GM23338 (cell line): ENCODE measurements at places on chromosomes 16 and 17.
A peak's percentile ranks its signal among the peaks of the same experiment; 100 is the strongest.

- no peak for DNase-seq
Observed at GRCh38 chr17:57946798-57947358, 8.3 kb downstream of the CUEDC1 start.

- DNase-seq, result no peak
Observed at GRCh38 chr17:34663714-34664113, 84.3 kb downstream of the TMEM132E start.

DNA sequence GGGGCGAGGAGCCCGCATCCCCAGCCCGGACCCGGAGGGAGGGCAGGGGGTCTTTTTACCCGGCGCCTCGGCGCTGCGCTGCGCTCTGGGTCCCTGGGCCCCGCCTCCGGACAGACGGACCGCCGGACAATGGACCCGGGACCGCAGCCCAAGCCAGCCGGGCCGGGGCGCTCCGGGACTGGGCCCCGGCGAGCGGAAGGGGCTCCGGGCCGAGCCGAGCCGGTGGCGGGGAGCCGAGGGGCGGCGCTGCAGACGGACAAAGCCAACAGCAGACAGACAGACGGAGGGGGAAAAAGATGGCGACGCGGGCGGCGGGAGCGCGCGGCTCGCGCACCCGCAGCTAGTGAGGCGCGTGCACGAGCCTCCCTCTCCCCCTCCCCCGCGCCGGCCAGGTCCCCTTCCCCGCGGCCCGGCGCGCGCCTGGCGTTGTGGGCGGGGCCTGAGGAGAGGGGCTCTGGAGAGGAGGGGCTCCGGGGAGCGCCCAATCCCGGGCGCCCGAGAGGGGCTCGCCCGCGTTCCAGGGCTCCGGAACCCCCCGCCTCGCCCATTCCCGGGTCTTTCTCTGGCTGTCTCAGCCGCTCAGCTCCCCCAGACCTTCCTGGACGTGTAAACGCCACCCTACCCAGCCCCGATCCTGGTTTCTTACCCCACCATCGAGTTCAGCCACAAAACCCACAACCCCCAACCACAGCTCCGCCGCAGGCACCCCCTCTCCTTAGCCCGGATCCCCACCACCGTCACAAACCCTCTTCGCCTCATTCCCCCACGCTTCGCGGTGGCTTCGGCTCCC lies at the start of gene ZNF821:
Gene ZNF821 (minus strand): TSS at position 334 of the 790 bp plus-strand sequence. CDS start 4,236 bp downstream, outside the sequence.
- peak; percentile 97 for DNase-seq

DNA sequence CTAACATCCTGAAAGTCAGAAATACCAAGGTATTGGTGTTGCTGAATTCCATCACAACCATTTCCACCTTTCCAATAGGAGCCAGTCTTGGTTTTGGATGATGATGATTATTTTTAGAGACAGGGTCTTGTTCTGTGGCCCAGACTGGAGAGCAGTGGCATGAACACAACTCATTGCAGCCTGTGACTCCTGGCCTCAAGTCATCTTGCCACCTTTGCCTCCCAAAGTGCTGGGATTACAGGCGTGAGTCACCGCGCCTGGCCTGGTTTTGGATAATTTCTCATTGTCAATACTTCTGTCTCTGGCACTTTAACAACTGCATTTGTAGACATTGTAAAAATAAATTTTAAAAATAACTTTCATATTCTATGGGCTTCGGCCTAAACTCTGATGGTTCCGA lies 22.6 kb downstream of the STAT5B start:
- DNase-seq, result no peak

DNA sequence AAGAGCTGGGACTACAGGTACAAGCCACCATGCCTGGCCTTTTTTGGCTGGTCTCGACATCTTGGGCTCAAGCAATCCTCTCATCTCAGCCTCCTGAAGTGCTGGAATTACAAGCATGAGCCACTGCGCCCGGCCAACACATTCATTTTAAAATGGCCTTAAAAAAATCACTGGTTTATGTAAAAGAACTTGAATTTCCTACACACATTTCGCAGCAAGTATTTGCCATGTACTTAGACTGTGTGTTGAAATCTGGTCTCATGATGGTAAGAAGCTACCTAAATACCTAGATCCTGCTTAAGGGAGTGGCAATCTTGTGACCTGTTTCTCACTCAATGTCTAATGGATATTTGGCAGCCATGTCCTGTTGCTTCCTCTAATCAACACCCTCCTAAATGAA lies 8.5 kb upstream of the CYTH1 start:
- DNase-seq, result no peak

DNA sequence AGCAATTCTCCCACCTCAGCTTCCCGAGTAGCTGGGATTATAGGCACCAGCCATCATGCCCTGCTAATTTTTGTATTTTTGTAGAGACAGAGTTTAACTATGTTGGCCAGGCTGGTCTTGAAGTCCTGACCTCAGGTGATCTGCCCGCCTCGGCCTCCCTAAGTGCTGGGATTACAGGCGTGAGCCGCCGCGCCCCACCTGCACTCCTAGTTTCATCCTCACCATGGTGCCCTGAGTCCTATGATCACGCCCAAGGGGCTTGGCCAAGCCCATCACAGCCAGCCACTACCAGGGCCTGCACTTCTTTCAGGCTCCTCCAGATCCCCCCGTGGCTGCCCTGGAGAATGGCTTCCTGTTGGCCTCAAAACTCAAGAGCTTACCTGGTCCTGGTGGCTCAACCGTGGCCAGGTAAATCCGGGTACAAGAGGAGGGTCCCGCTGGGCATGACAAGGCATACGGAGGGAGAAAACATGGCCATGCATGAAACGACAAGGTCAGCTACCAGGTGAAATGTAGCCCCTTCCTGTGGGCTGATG lies 20.4 kb upstream of the TFAP4 start:
- DNase-seq, result peak; percentile 30

GRCh38 chr16:24580665-24581064 lies 41.3 kb downstream of the RBBP6 start:
- no peak for DNase-seq
